Left lung (tissue), 14 donors: ENCODE measurements at places on chromosomes 13 and 19. TPM values are rescaled to one million over a fixed set of nuclear protein-coding genes. Genes with fewer than 3 reads are reported as not detected.

The CYP4F11 gene
- not detected for polyA plus RNA-seq

DNA sequence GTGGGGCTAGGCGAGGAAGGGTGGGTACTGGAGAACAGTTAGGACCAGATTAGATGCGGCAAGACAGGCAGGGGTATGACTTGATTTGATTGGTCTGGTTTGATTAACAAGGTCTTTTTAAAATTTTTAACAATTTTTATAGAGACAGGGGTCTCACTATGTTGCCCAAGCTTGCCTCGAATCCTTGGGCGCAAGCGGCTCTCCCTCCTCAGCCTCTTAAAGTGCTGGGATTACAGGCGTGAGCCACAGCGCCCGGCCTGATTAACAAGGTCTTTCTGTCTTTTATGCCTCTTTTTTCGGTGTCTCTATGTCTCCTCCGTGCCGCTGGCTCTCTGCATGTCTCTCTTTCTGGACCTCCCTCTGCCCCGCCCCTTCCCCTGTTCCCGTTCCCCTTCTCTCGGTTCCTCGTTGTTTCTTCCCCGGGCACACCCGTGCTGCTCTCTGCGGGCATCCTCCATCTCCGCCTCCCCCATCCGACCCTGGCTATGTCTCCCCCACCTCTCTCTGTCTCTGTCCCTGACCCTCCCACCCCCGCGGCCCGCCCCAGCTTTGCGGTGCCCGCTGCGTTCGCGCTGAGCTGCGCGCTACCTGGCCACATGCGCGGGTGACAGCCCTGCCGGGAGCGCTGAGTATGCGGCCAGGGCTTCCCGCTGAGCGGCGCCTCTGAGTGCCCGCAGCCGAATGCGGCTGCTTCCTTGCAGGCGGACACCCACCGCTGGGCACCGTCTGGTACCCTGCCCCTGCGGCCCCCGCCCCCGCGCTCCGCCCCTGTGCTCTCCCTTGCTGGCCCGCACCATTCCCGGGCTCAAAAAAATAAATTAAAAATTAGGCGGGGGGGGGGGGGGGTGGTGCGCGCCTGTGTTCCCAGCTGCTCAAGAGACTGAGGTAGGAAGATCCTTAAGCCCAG is 8.1 kb upstream of the SDHAF1 start:
- DNase-seq = peak; percentile 48

DNA sequence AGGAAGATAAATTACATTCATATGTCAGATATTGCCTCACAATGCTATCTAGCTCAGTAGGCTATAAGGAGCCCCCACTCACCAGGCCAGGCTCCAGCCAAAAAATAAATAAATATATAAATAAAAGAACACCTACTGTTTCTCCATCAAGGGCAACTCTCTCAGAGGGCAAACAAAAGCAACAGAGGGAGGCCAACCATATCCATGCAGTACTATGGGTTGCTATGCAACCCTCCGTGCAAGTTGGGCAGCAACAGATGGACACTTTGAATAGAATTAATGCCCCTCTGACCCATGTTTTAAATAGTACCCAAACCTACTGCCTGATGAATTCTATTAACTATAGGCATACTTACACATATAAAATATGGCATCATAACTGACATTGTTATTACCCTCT is 279.8 kb upstream of the EDNRB start:
- no peak for DNase-seq

DNA sequence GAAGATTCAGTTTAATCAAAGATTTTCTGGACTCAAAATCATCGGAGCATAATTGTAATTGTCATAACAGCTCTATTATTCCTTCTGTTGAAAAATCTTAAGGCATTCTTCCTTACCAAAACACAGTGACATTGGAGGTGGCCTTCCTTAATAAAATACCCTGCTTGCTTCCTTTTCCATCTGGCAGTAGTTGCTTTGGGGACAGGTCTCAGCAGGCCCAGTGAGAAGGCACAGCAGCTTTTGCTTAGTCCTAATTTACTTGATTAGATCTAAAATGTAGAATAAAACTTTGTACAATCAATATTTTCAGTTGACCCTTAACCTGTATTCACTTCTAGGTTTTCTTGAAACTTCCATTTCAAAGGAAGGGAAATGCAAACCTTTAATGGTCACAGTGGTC is 471.6 kb downstream of the PCDH20 start:
- DNase-seq = no peak

DNA sequence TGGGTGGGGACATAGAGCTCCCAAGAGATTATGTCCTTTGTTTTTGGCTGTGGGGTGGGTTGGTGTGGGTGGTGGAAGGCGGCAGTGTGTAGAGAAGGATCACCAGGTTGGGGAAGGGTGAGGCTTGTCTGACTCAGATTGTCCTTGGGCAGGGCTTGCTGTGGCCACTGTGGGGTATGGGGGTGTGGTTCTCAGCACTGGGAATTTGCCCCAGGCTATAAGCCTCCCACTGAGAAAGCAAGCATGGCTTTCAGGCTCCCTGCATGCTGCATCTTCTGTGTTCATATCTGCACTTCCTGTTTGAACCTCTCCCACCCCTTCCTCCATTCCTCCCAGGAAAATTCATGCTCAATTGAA is 34.9 kb downstream of the DNAJC15 start:
- DNase-seq = no peak

DNA sequence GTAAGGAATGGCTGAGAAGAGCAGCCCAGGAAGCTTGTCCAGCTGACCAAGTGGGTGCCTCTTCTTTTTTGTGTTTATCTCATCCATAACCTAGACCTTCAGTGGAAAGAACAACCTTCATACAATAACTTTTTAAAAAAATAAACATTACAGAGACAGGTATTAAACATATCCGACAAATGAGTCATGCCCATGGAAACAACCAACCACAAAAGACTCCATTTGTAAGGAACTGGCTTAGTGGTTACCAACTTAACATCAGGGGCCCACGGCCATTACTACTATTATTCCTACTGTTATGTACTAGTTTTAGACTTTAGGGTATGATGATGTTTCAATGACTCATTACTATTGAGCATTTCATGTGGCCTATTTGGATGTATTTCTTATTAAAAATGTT is 191.7 kb upstream of the SERP2 start:
- DNase-seq = no peak

DNA sequence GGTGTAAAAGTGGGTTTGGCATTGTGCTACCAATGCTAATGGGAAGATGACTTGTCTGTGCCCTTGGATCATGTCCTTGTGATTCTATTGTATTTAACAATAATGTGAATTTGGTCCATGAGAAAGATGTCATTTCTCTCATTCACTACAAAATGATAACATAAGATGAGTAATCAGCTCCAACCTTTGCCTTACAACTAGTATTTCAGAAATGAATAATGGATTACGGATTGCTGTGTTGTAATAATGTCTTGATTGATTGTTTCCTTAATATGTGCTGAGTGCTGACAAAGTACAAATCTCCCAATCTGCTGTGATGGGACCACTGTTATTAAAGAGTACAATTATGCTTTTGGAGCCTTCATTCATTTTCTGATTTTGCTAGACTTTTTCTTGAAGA is 375.0 kb downstream of the PCDH9 start:
- no peak for DNase-seq

DNA sequence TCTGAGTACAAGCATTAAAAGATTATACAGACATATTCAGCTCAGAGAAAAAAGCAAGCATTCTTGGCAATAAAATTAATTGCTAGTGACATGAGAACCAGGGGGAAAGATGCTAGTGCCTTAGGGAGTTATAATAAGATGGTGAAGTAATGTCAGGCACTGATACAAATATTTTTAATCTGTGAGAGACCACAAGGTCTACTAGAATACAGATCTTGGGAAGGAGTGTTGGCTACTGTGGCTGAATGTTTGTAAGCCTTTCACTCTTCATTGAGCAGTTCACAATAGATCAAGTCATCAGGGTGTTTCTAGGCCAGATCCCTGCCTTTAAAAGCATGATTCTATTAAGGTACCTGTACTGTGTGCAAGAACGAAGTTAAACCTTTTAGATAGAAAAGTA is 16.4 kb downstream of the FREM2 start:
- no peak for DNase-seq

- DNase-seq = no peak
Observed at GRCh38 chr13:19155321-19155861, 26.2 kb downstream of the TUBA3C start.
